ENCODE measurements at places on chromosomes 6 and 20. TPM values are rescaled to one million over a fixed set of nuclear protein-coding genes. Genes with fewer than 3 reads are reported as not detected.

DNA sequence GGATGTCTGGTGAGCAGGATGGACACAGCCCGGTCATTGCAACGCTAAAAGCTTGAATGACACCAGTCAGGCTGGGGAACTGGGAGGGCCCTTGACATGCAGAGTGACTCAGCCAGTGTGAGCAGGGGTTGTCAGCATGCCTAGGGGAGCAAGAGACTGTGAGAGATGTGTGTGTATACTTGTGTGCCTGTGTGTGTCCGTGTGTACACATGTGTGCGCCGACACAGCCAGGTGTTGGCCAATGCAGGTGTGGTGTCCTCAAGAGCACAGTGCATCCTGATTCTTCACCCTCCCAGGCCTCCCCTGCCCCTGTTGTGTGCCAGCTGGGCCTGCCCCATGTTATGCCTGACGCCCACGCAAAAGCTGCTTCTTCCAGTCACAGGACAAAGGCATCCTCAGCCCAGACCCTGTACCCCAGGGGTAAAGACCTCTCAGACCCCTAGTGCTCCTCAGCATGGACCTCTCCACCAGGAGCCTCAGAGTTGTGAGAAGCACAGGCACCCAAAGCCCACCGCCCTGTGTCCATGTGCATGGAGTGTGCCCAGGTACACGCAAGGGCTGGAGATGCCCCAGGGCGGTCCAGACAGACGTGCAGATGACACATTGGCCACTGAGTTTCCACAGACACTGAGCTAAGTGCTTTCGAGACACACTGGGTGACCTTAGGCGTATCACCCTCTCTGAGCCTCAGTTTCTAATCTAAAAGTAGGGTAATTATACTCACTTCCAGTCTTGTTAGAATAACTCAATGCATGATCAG lies 16.6 kb downstream of the NRSN2 start:
- no peak for DNase-seq

DNA sequence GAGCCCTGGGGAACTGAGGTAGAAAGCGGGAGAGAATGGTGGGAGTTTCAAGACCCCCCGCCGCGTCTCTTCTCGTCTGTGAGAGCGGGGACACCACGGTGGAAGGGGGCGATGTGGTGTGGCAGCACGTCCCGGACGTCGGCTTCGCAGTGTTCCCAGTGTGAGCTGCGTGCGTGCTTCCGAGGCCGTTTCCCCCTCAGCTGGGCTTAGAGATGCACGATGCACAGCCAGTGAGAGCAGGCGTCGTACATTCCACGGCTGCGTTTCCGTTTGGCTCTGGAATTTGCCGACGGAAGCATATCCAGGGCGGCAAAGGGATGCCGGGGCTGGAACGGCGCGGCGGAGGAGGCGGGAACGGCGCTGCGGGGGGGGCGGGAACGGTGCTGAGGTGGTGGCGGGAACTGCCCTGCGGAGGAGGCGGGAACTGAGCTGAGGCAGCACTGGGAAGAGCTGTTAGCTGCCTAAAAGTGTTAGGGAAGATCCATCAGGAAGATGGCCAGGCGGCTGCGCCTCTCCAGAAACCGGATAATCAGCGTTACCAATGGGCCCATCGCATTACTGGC lies 37.7 kb downstream of the KIF25 start:
- DNase-seq, result no peak

- no peak for DNase-seq
These were observed 46.3 kb downstream of the GOPC start for GRCh38 chr6:117555882-117556498.

C6orf120 gene
- 25.3 TPM for total RNA-seq

TFAP2A gene
- total RNA-seq, result 3.0 TPM
